ENCODE measurements at places on chromosomes 4 and X.

- DNase-seq = no peak
Measured at GRCh38 chr4:5863461-5864113, 29.3 kb downstream of the CRMP1 start.

- no peak for DNase-seq
Measured at GRCh38 chrX:41822892-41823291, 98.9 kb downstream of the GPR82 start.

GRCh38 chr4:73621357-73621756 is 1.1 kb upstream of the RASSF6 start:
- no peak for DNase-seq

DNA sequence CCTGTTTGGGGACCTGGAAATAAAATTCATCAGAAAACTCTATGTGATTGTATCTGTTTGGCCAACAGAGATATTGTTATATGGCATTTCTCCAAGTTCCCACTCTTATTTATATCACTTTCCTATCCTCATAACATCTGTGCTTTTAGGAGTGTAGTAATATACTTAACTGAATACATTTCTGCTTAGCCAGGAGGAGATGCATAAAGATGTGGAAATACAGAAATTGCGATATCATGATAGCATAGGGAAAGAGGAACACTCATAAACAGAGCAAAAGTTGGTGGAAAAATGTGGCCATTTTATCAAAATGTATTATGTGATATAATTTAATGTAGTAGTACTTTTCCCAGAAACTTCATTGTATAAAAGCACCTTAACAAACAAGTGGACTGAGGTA is 46.1 kb upstream of the TSPAN7 start:
- no peak for DNase-seq

GRCh38 chr4:2811830-2812611 is 19.1 kb downstream of the SH3BP2 start:
- peak; percentile 39 for DNase-seq

Measured in skin of body (tissue), 3 donors.